Heart left ventricle (tissue), 16 donors: ENCODE measurements at places on chromosomes 1 and 21. TPM values are rescaled to one million over a fixed set of nuclear protein-coding genes. Genes with fewer than 3 reads are reported as not detected.

DNA sequence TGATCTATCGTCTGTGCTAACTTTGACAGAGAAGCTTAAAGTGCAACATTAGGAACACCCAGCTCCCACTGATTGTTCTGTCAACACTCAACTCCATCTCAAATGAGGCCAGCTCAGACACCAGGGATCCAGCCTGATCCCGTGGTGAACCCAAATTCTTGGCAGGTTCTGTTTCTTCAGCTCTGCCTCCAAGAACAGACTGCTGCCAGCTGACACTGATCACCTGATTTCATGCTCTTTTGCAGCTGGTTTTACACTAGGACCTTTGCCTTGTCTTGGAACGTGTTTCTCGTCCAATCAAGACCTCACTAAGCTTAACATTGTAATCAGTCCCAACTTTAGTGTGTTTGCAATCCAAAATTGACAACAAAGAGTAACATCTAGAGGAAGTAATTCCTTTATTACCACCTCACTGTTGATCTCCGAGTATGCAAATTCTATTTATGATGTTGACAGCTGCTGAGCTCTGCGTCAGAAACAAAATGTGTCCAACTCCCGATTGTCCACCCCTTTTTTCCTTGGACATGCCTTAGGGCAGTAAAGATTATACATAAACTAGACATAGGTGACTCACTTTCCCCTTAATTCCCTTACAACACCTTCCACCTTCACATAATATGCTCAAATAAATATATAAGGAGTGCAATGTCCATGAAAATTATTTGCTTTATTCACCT is 1.6 kb upstream of the HYI start:
- DNase-seq: no peak

KLHDC7A gene
- total RNA-seq: 0.12 TPM

- peak; percentile 2 for DNase-seq
Measured at GRCh38 chr21:46157396-46157986, 2.1 kb upstream of the FTCD start.

KCNE1 gene
- total RNA-seq: 7.4 TPM

DNA sequence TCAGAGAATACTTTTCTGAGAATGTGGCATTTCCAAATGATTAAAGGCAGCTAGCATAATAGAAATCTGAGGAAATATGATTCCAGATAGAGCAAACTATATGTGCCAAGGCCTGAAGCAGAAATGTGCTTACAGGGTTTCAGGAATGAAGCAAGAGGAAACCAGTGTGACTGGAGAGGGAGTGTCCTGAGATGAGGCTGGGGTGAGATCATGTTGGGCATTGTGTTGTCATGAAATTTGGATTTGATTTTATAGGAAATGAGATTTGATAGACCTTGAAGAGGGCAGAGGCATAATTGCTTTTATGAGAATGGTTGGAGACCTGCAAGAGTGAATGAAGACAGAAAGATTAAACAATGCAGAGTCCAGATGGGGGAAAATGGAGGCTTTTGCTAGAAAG is 338.1 kb upstream of the SNX7 start:
- no peak for DNase-seq

DNA sequence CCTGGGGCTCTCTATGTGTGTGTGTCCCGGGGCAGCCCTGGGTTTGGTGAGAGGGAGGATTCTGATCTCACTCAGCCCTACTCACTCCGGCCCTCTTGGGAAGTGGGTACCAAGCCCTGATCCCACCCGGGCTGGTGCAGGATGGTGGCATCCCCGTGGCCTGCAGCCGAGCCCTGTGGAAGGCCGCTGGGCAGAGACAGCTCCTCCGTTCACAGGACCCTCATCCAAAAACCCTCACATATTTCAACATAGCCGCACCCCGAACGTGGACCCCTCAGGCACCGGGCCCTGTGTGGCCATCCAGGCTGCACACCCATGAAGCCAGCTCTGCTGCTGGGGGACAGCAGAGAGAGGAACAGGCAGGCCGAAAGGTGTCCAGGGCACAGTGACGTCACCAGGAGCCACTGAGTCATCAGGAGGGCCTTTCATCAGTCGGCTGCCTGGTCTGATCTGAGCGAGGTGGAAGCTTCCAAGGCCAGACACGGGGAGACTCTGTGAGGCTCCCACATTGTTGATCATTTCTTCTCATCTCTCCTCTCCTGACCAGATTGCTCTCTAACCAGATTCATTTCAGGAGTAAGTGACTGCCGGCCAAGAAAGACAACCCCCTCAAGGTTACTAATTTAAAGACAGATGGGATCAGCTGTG is 16.2 kb upstream of the GPR157 start:
- no peak for DNase-seq

GRCh38 chr1:231931146-231931545 is 304.6 kb downstream of the DISC1 start:
- DNase-seq: no peak

DIO1 gene
- not detected for total RNA-seq

NGF gene
- total RNA-seq: 8.4 TPM

NPR1 gene
- total RNA-seq: 12.0 TPM
